Activated CD4-positive, alpha-beta memory T cell treated with anti-CD3 and anti-CD28 coated beads for 36 hours (primary cell): ENCODE measurements at places on chromosomes 13 and 19. TPM values are rescaled to one million over a fixed set of nuclear protein-coding genes. Genes with fewer than 3 reads are reported as not detected.

DNA sequence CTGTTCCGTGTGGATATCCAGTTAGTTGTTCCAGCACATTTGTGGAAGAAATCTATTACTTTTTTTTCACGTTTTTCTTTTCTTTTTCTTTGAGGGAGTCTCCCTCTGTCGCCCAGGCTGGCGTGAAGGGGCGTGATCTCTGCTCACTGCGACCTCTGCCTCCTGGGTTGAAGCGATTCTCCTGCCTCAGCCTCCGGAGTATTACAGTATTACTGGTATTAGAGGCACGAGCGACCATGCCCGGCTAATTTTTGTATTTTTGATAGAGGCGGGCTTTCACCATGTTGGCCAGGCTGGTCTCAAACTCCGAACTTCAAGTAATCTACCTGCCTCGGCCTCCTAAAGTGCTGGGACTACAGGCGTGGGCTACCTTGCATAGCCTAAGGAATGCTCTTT, 43.6 kb downstream of the ZNF611 start:
- H3K36me3 ChIP-seq = peaks cover 7% of the 10 kb centered on the region
- H3K4me3 ChIP-seq = peak overlapping the region; percentile 96
- peaks cover 24% of the 10 kb centered on the region for H3K4me1 ChIP-seq
- no peaks in the 10 kb centered on the region for H3K27me3 ChIP-seq

INSR gene
- 2.9 TPM for total RNA-seq

EMC10 gene
- 37.5 TPM for total RNA-seq

- no peaks in the 10 kb centered on the region for H3K4me1 ChIP-seq
- no peak overlapping the region for H3K27ac ChIP-seq
- H3K27me3 ChIP-seq = peaks cover 2% of the 10 kb centered on the region
- no peak for DNase-seq
- H3K36me3 ChIP-seq = no peaks in the 10 kb centered on the region
These were observed 77.5 kb downstream of the ZNF536 start for GRCh38 chr19:30449673-30450072.

DNA sequence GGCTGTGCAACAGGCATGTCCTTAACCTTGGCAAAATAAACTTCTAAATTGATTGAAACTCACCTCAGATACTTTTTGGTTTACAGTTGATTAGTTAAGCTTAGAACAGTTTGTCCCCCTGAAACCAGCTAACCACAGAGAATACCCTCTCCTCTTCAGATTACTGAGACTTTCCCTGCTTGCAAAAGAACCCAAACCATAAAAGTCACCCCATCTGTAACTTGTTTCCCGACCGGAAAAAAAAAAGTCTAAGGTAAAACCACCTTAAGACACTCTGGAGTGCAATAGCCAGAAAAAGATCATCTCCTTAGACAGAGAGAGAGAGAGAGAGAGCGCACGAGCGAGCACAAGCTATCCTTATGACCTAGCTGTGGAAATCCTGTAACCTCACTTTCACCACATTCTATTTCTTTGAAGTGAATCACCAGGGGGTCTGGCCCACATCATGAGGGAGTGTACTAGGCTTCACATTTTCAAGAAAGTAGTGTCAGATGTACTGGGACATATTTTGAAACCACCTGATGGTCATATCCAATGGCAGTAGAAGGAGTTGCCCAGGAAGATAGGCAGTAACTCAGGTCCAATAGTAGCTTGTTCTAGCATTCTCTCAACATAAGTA, 11.1 kb upstream of the GTF2F2 start:
- peak; percentile 23 for DNase-seq
- H3K27ac ChIP-seq = no peak overlapping the region
- H3K36me3 ChIP-seq = no peaks in the 10 kb centered on the region
- H3K4me3 ChIP-seq = no peak overlapping the region
- H3K27me3 ChIP-seq = peaks cover 11% of the 10 kb centered on the region
- peaks cover 6% of the 10 kb centered on the region for H3K4me1 ChIP-seq

SIGLEC11 gene
- total RNA-seq = not detected

DNA sequence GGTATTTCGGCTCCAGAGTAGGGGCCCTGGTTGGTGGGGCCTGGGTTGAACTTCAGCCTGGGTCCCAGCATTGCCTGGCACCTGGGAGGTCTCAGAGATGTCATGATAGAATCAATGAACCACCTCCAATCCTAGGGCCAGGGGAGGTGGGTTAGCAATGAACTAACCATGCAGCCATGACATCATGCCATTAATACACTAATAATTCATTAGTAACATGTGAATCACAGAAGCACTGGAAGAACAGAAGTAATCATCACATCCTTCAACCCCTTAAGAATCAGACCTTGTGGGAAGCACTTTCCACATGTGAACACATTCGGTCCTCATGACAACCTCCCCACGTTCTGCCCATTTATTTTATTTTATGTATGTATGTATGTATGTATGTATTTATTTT, 6.9 kb downstream of the NOSIP start:
- H3K4me1 ChIP-seq = peaks cover 30% of the 10 kb centered on the region
- peak overlapping the region; percentile 5 for H3K27ac ChIP-seq
- no peak overlapping the region for H3K4me3 ChIP-seq
- no peaks in the 10 kb centered on the region for H3K27me3 ChIP-seq

DNA sequence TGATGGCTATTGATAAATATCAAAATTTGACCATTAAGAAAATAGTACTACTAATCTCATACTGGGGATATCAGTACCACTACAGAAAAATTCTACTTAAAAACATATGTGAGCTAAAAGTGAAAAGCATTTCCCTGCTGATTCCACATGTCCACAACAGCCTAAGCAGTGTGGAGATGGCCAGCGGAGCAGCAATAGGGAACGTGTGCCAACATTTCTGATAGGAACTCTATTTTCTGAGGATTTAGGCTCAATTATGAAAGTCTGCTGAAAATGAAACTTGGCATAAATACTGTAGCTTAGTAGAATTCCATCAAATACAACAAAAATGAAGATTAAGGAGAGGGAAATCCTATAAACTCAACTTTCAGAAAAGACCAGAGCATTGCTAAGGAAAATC, 311.6 kb downstream of the ENOX1 start:
- no peaks in the 10 kb centered on the region for H3K36me3 ChIP-seq
- H3K4me3 ChIP-seq = no peak overlapping the region

GRCh38 chr13:100892981-100893380, 218.4 kb upstream of the TMTC4 start:
- H3K36me3 ChIP-seq = no peaks in the 10 kb centered on the region
- no peaks in the 10 kb centered on the region for H3K4me1 ChIP-seq
- no peak overlapping the region for H3K27ac ChIP-seq
- H3K4me3 ChIP-seq = no peak overlapping the region
- no peak for DNase-seq
- H3K27me3 ChIP-seq = peaks cover 9% of the 10 kb centered on the region

- H3K4me3 ChIP-seq = no peak overlapping the region
- DNase-seq = no peak
- peaks cover 24% of the 10 kb centered on the region for H3K36me3 ChIP-seq
- no peaks in the 10 kb centered on the region for H3K27me3 ChIP-seq
These were observed 32.9 kb upstream of the SLC7A9 start for GRCh38 chr19:32902448-32902847.

DNA sequence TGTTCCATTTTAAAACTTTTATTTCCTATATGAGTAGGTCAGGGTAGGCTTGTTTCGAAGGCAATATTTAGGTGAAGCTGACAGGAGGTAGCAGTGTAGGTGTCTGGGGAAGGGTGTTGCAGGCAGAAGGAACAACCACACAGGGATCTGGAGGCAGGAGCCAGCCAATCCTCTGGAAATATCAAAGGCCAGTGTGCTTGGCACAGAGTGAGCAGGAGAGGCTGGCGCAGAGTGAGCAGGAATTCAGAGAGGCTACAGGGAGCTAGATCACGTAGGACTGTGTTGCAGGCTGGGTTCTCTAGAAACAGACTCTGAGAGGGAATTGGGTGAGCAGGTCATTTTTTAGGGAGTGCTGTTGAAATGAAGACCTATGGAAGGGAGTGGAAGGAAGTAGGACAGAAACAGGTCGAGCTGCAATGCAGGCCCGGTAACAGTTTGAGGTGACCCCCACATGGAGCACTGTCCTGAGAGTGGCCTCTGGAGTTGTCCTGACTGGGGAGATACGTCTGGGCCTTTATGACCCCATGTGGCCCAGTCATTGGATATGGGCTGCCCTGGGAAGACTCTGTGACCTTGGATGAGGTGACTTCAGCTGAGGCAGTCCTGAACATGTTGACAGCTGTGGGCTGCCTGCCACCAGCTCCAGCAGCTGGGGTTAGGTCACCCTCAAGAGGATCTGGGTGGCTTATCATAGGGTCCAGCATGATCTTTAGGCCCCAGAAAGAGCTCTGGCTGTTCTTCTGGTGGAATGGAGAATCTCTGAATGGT, 51.7 kb downstream of the ERCC5 start:
- H3K27ac ChIP-seq = no peak overlapping the region
- H3K4me1 ChIP-seq = no peaks in the 10 kb centered on the region
- DNase-seq = no peak
- H3K4me3 ChIP-seq = no peak overlapping the region
- H3K36me3 ChIP-seq = no peaks in the 10 kb centered on the region

- H3K4me1 ChIP-seq = no peaks in the 10 kb centered on the region
- peaks cover 1% of the 10 kb centered on the region for H3K27me3 ChIP-seq
- no peak overlapping the region for H3K4me3 ChIP-seq
- H3K36me3 ChIP-seq = no peaks in the 10 kb centered on the region
- H3K27ac ChIP-seq = no peak overlapping the region
These were observed 475.7 kb downstream of the UQCRFS1 start for GRCh38 chr19:28737021-28737895.

PSG3 gene
- not detected for total RNA-seq

DNA sequence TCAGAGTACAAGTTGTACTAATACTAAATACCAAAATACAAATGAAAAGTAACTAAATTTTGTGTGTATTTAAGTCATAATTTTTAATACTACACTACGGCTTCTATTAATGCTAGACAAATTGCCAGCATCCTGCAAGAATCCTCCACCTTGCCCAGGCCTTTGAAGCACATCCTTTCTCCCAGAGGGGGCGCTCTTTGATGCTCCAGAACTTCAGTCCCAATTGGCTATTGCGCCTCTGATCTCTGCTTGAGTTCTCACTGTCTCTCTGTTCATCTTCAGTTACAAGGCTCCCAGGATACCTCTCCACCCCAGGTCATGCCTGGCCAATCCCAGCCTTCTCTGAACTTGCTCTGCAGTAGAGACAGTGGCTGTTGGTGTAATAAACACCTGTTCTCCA, 141.0 kb downstream of the DCLK1 start:
- no peak overlapping the region for H3K4me3 ChIP-seq
- H3K36me3 ChIP-seq = no peaks in the 10 kb centered on the region
- H3K27ac ChIP-seq = no peak overlapping the region
- no peaks in the 10 kb centered on the region for H3K4me1 ChIP-seq
- no peak for DNase-seq

GRCh38 chr13:39249982-39250381, 211.7 kb downstream of the NHLRC3 start:
- H3K27ac ChIP-seq = no peak overlapping the region
- H3K36me3 ChIP-seq = no peaks in the 10 kb centered on the region
- H3K4me3 ChIP-seq = no peak overlapping the region
- no peaks in the 10 kb centered on the region for H3K4me1 ChIP-seq
- DNase-seq = no peak

- no peaks in the 10 kb centered on the region for H3K36me3 ChIP-seq
- H3K4me3 ChIP-seq = no peak overlapping the region
- H3K27ac ChIP-seq = no peak overlapping the region
These were observed 49.4 kb upstream of the ZNF536 start for GRCh38 chr19:30322641-30323320.

GRCh38 chr13:75993241-75993640, 357.1 kb downstream of the LMO7 start:
- no peaks in the 10 kb centered on the region for H3K4me1 ChIP-seq
- no peak for DNase-seq
- H3K27me3 ChIP-seq = no peaks in the 10 kb centered on the region
- no peak overlapping the region for H3K27ac ChIP-seq
- H3K36me3 ChIP-seq = no peaks in the 10 kb centered on the region
- H3K4me3 ChIP-seq = no peak overlapping the region

PSG2 gene
- not detected for total RNA-seq

- peaks cover 2% of the 10 kb centered on the region for H3K27me3 ChIP-seq
- no peak overlapping the region for H3K4me3 ChIP-seq
- no peak for DNase-seq
- H3K36me3 ChIP-seq = no peaks in the 10 kb centered on the region
- no peaks in the 10 kb centered on the region for H3K4me1 ChIP-seq
These were observed 145.1 kb downstream of the LACC1 start for GRCh38 chr13:44024846-44025195.

GRCh38 chr13:40063278-40063698, 407.8 kb downstream of the COG6 start:
- no peaks in the 10 kb centered on the region for H3K27me3 ChIP-seq
- no peak for DNase-seq
- no peak overlapping the region for H3K4me3 ChIP-seq
- H3K36me3 ChIP-seq = no peaks in the 10 kb centered on the region
- no peak overlapping the region for H3K27ac ChIP-seq

DNA sequence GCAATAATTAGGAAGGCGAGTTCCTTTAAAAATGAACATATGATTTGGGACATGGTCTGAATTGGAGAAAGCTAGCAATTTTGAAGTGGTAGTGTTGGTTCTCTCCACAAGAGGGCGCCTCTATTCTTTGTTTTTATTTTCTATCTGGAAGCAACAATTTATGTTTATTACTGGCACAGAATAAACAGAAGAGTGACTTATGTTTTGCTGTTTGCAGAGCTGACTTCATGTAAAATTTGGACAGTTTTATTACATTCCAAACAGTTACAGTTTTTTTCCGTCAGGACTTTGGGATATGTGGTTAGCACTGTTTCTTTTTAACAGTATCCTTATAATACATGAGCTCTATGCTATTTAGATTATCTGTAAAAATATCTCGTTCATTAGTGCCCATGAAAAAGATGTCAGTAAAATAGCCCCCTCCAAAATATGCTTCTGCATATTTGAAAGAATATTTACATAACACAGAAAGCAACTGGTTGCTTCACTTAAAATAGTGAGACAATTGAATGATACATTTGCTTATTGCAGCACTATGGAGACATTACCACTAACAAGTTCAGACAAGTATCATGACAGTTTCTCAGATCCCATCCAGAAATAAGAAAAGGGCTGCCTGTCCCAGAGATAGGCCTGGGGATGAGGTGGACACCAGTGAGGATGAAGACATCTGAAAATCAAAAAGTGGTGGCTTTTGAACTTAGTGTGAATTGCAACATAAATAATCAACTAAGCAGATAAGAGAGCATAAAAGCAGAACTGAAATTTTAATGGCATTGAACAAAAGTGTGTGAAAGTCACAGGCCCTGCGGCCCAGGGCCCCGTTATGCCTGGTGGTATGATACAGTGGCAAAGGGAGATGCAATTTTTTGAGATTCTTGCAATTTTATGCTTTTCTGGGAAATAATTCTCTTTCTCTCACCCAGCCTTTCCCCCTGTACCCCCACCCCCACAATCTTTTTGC, 32.3 kb upstream of the FGF9 start:
- peaks cover 2% of the 10 kb centered on the region for H3K4me1 ChIP-seq
- no peak overlapping the region for H3K4me3 ChIP-seq
- H3K27me3 ChIP-seq = peaks cover 3% of the 10 kb centered on the region
- no peak overlapping the region for H3K27ac ChIP-seq

DNA sequence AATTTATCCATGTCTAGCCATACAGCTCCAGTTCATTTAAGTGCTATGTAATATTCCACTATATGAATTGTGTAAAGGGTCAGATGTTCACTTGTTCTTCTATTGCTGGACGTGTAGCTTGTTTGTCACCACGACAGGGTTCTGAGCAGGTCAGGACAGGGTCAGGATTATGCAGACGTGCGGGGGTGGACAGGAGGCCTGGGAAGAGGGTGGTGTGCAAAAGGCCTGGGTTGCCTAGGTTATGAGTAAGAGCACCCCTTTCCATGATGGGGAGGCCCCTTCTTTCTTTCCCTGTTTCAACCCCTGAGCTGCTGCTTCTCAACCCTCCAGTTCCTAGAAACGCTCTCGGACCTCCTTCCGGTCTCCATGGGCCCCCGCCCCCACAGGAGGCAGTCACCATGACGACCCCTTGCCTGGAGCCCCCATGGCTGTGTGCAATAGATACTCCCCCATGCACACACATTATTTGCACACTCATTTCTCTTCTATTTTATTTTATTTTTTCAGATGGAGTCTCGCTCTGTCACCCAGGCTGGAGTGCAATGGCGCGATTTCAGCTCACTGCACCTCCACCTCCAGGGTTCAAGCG, 2.0 kb downstream of the EXOC3L2 start:
- no peak overlapping the region for H3K27ac ChIP-seq
- H3K4me1 ChIP-seq = peaks cover 2% of the 10 kb centered on the region
